Spleen (tissue), 13 donors: ENCODE measurements at places on chromosomes 13 and 19. TPM values are rescaled to one million over a fixed set of nuclear protein-coding genes. Genes with fewer than 3 reads are reported as not detected.

KIR2DL4 gene
- 0.63 TPM for polyA plus RNA-seq

CYP2S1 gene
- polyA plus RNA-seq, result 0.83 TPM

- no peaks in the 10 kb centered on the region for H3K4me1 ChIP-seq
- H3K4me3 ChIP-seq, result no peak overlapping the region
- no peak overlapping the region for H3K27ac ChIP-seq
- H3K27me3 ChIP-seq, result no peaks in the 10 kb centered on the region
Measured at GRCh38 chr19:10137751-10138682, 18.3 kb upstream of the EIF3G start.

GRCh38 chr13:19984430-19985218 is 26.1 kb downstream of the ZMYM2 start:
- H3K27me3 ChIP-seq, result no peaks in the 10 kb centered on the region
- no peak for DNase-seq
- no peak overlapping the region for H3K27ac ChIP-seq
- peaks cover 65% of the 10 kb centered on the region for H3K4me1 ChIP-seq
- no peak overlapping the region for H3K4me3 ChIP-seq

DNA sequence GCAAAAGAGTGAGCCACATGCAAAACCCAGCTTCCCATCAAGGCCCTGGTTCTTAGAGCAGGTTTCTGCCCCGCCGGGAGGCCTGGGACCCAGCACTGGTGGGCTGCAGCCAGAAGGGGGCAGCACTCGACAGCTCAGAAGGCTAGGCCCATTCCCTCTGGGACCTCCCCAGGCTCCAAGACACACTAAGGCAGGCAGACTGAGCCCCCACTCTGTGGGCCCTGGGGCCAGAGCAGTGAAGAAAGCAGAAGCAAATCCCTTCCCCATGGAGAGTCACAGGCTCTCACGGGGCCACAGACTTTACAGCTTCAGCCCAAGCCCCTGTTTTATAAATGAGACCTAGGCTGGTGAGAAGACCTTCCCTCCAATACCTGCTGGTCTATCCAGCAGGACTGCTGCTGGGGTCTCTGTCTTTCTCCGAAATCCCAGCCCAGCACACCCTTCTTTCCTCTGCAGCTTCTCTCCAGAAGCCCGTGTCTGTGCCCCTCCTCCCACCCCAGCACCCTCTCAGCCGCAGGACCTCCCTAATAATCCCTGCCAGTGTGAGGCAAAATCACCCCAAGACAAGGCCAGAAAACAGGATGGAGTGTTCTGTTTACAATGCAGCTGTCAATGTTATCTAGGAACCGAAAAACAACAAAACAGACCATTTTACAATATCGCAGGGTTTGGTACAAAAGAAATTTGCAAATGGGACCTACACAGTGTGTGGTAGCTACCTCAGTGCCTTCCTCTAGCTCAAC is 109.3 kb downstream of the ABCC4 start:
- H3K36me3 ChIP-seq, result peaks cover 15% of the 10 kb centered on the region
- H3K4me3 ChIP-seq, result no peak overlapping the region
- no peaks in the 10 kb centered on the region for H3K27me3 ChIP-seq

DNA sequence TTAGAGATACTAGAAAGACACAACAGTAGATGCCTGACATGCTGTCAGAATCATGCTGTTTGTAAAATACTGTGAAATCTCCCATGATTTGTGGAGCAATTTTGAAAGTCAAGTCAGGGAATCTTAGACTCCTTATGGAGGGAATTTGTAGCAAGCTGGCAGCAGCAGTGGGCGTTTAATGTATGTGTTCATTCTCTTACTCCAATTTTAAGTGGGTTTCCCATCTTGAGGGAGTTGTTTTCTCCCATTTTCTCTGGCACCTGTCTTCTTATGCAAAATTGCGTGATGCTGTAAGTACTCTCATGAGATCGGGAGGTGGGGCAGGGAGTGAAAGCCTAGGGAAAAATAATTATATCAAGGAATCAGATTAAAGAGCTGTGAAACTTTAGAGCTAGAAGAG is 16.0 kb upstream of the GTF2F2 start:
- no peak overlapping the region for H3K4me3 ChIP-seq
- H3K36me3 ChIP-seq, result no peaks in the 10 kb centered on the region
- H3K27me3 ChIP-seq, result peaks cover 4% of the 10 kb centered on the region
- no peak overlapping the region for H3K27ac ChIP-seq

DNA sequence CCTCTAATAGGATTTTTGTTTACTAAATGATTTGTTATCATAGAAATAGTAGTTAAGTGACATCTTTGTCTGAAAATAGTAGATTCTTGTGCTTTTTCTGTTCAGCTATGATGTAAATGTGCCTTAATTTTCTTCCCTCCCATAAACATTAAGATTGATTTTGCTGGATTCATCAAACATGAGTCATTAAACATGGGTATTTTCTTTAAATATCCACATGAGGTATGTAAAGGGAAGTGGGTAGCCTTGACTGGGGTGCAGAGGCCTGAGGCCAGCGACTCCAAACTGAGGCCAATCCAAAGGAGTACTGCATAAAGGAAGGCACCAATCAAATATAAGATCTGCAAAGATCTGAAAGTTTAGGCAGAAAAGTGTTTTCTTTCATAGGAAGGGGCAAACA is 3.7 kb downstream of the ZNF136 start:
- peak overlapping the region; percentile 51 for H3K27ac ChIP-seq
- H3K36me3 ChIP-seq, result peaks cover 6% of the 10 kb centered on the region
- DNase-seq, result no peak
- peaks cover 34% of the 10 kb centered on the region for H3K4me1 ChIP-seq

CGB1 gene
- polyA plus RNA-seq, result not detected

DNA sequence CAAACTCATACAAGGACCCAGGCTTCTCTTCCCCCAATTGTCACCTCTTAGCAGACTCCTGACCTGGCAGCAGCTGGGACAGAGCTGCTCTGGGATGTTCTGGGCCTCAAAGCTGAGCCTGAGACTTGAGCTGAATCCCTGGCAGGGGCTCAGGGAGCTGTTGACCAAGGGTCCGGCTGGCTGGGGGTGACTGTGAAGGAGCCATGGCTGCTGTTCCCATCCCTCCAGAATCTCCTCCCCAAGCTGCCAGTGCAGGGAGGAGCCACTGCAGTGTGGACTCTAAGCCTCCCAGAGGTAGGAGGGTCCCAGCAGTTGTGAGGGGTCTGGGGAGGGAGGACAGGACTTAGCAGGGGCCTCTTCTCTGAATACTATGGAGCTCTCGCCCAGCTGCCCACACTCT is 2.2 kb downstream of the SIGLEC6 start:
- H3K36me3 ChIP-seq, result no peaks in the 10 kb centered on the region
- no peaks in the 10 kb centered on the region for H3K4me1 ChIP-seq
- H3K4me3 ChIP-seq, result no peak overlapping the region
- peaks cover 9% of the 10 kb centered on the region for H3K27me3 ChIP-seq
- H3K27ac ChIP-seq, result no peak overlapping the region
- peak; percentile 60 for DNase-seq

DNA sequence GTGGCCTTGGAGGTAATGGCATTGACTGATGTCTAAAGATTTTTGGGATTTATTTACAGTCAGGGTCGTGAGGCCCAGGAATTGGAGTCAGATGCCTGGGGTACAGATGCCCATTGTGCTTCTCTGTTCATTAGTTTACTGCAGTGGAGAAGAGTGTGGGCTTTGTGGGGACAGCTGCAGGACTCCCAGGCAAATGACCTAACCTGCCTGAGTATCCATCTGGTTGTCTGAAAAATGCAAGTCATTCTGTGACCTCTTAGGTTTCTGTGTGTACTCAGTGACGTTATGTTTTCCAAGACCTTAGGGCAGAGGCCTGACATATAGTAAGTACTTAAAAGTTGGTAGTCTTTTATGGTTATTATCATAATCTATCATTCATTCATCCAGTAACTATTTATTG is 60.5 kb downstream of the SPATA13 start:
- H3K36me3 ChIP-seq, result no peaks in the 10 kb centered on the region
- peak overlapping the region; percentile 61 for H3K27ac ChIP-seq
- DNase-seq, result no peak

TMEM143 gene
- 7.7 TPM for polyA plus RNA-seq

- peak overlapping the region; percentile 51 for H3K27ac ChIP-seq
- no peaks in the 10 kb centered on the region for H3K27me3 ChIP-seq
- H3K4me3 ChIP-seq, result no peak overlapping the region
- DNase-seq, result no peak
- no peaks in the 10 kb centered on the region for H3K4me1 ChIP-seq
Measured at GRCh38 chr13:60836821-60837220, 439.8 kb downstream of the TDRD3 start.

DNA sequence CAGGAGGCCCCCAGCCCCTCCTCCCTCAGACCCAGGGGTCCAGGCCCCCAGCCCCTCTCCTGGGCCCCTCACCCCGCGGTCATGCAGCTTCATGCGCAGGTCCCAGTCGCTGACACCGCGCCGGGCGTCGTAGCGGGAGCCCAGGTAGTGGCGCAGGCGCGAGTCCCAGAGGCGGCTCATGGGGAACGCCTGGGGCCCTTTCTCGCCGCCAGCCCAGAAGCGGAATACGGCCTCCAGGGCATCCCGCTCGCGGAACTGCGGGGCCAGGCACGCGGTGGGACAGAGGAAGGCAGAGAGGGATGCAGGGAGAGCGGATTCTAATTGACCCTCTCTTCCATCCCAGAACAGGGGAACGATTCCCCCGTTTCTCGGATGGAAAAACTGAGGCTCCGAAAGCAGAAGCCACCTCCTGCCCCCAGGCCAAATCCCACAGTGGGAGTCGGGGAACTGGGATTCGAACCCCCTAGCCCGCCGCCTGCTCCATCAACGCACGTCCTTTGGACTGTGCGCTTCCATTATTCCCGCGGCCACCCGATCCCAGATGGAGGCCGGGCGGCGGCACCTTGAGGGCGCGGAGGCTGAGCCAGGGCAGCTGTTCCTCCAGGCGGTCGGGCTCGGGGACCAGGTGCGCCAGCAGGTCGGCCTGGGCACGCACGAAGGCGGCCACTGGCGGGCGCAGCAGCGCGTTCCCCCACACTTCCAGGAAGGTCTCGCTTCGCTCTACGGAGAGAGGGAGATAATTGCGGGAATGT is 4.2 kb upstream of the TNNI3 start:
- peaks cover 71% of the 10 kb centered on the region for H3K27me3 ChIP-seq
- H3K4me3 ChIP-seq, result no peak overlapping the region
- H3K4me1 ChIP-seq, result peaks cover 18% of the 10 kb centered on the region
- no peaks in the 10 kb centered on the region for H3K36me3 ChIP-seq

- no peak overlapping the region for H3K27ac ChIP-seq
- H3K27me3 ChIP-seq, result no peaks in the 10 kb centered on the region
- DNase-seq, result no peak
- H3K4me3 ChIP-seq, result no peak overlapping the region
- H3K4me1 ChIP-seq, result no peaks in the 10 kb centered on the region
Measured at GRCh38 chr13:95604556-95604915, 40.0 kb downstream of the DZIP1 start.

DNA sequence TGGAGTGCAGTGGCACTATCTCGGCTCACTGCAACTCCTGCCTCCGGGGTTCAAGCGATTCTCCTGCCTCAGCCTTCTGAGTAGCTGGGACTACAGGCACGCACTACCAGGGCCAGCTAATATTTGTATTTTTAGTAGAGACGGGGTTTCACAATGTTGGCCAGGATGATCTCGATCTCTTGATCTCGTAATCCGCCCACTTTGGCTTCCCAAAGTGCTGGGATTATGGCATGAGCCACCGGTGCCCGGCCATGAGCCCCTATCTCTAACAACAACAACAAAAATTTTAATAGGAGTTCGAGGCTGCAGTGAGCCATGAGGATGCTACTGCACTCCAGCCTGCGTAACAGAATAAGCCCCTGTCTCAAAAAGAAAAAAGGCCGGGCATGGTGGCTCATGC is 5.0 kb downstream of the AP1M2 start:
- peaks cover 4% of the 10 kb centered on the region for H3K27me3 ChIP-seq
- H3K4me3 ChIP-seq, result no peak overlapping the region
- no peak overlapping the region for H3K27ac ChIP-seq

FGF9 gene
- 0.06 TPM for polyA plus RNA-seq

KLK12 gene
- 0.16 TPM for polyA plus RNA-seq

DNA sequence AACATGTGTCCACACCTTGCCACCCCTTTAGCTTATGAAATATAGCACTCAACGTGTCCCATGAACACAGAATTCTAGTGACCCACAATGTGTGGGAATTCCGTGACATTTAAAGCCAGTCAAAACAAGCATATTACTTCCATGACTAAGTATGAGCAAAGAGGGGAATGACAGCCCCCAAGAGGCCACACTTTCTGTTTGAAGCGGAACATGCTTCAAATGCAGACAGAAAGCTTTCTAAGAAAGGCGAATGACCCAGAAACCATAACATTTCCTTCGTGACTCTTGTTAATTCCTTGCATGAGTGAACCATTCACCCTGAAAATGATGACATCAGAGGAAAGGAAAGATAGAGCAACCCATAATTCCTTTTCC is 122.0 kb upstream of the FNDC3A start:
- H3K4me3 ChIP-seq, result no peak overlapping the region
- no peaks in the 10 kb centered on the region for H3K36me3 ChIP-seq
- H3K27ac ChIP-seq, result no peak overlapping the region
- no peaks in the 10 kb centered on the region for H3K27me3 ChIP-seq
- no peak for DNase-seq

- no peaks in the 10 kb centered on the region for H3K27me3 ChIP-seq
- no peak overlapping the region for H3K27ac ChIP-seq
- DNase-seq, result no peak
- H3K4me1 ChIP-seq, result no peaks in the 10 kb centered on the region
Measured at GRCh38 chr13:64066711-64067110, 2651.1 kb upstream of the PCDH20 start.

DNA sequence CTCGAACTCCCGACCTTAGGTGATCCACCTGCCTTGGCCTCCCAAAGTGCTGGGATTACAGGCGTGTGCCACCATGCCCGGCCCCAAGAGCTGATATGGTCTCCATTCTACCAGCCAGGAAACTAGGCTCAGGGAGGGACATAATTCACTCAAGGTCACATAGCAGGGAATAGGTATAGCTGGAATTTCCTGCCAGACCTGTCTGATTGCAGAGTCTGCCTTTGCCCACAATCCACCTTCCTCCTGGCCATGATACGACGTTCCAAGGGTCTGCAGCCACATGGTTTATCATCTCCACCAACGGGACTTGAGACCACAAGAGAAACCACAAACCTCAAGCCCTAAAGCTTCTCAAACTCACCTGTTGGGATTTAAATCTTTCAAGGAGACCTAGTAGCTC is 32.0 kb downstream of the ZNRF4 start:
- H3K27ac ChIP-seq, result no peak overlapping the region
- DNase-seq, result no peak
- H3K4me1 ChIP-seq, result no peaks in the 10 kb centered on the region
- H3K36me3 ChIP-seq, result no peaks in the 10 kb centered on the region
- H3K27me3 ChIP-seq, result peaks cover 39% of the 10 kb centered on the region

KLK6 gene
- 5.8 TPM for polyA plus RNA-seq

DNA sequence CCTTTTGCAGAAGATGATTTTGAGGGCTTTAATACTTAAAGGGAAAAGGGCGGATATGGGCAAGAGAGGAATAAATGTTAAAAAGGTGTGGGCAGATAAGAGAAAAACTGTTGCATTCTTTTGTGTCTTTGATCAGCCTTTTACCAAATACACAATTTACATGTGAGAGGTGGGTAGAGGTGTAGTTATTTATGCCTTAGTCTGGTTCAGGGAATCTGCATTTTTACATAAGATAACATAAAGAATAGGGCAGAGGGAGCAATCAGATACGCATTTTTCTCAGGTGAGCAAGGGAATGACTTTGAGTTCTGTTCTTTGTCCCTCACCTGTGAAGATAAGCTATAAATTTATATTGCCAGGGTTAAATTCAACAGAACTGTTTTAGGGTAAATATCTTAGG is 708.4 kb upstream of the SLITRK1 start:
- H3K4me1 ChIP-seq, result no peaks in the 10 kb centered on the region
- DNase-seq, result no peak
- H3K36me3 ChIP-seq, result no peaks in the 10 kb centered on the region

CRX gene
- not detected for polyA plus RNA-seq
